ENCODE measurements at places on chromosomes 11 and 22. TPM values are rescaled to one million over a fixed set of nuclear protein-coding genes. Genes with fewer than 3 reads are reported as not detected.

DNA sequence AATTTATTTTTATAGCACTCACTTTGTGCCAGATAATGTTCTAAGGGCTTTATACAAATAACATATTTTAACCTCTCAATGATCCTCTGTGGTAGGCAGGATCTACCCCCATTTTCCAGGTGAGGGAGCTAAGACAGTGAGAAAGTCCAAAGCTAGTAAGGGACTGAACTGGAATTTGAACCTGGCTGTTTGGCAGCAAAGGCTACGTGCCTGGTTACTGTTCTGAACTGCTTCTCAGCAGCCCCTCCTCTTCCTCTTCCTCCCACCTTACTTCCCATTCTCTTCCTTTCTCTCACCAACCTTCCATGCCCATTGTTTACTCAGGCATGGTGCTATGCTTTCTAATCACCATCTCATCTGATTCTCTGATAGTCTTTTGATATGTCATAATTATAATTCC, 82.0 kb downstream of the INSC start:
- DNase-seq = no peak

DNA sequence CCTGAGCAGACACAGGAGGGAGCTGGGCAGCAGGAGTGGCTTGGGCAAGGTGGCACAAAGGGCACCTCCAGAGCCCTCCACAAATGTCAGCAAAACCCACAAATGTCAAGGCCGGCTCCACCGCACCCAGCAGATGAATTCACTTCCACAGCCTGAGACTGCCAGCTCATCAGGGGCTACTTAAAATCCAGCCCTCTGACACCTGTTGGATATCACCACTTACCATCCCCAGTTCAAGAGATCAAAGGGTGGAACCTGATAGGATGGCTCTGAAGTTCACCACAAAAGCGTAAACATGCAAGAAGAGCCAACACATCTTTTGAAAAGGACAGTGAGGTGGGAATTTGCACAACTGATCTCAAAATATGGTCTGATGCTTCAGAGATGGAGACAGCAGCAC, 168.6 kb upstream of the GRK3 start:
- DNase-seq = no peak

The RBFOX2 gene
- total RNA-seq = 278 TPM

DNA sequence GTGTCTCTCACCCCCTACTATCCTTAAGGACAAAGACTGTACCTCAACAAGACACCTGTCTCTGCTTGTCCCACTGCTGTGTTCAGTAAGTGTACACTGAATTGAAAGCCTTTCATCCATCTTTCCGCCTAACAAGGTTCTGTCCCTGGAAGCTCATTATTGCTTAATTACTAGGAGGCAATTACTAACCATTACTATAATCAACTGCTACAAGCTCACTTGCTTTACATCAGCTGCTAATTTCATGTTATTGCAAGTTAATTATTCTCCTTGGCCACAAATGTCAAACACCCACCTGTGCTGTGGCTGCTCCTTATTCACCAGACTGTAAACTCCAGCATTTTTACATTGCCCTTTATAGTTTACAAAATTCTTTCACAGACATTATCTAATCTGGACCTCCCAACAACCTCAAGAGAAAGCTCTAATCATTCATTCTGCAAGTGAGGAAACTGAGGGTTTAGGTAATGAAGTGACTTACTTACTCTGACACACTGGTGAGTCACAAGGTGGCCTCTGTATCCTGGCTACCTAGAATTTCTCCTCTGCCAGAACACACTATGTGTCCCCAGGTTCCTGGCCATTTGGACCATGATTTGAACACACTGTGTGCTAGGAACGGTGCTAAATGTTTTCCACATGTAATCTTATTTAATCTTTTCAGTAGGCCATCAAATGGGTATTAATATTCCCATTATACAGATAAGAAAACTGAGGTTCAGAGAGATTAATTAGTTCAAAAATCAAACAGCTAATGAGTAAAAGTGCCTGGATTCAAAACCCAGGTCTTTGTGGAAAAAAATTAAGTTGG, 66.7 kb downstream of the RAB30 start:
- DNase-seq = no peak

The LRRC75B gene
- 9.6 TPM for total RNA-seq

DNA sequence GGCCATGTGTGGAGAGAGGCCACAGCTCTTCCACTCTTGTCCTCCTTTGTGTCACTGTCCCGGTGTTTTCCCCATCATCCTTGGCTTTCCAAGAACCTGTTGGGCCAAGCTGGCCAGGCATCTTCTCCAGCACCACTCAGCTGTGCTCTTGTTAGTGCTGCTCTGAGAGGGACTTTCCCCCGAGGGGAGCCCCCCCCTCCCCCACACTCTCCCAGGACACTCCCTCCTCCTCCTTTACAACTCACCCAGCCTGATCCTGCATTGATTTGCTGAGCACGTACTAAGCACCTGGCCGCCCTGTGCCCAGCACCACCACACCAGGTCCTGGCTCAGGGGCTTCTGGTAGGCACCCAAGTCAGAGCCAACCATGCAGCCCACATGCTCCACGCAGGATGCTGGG, 13.2 kb downstream of the TP53AIP1 start:
- no peak for DNase-seq

DNA sequence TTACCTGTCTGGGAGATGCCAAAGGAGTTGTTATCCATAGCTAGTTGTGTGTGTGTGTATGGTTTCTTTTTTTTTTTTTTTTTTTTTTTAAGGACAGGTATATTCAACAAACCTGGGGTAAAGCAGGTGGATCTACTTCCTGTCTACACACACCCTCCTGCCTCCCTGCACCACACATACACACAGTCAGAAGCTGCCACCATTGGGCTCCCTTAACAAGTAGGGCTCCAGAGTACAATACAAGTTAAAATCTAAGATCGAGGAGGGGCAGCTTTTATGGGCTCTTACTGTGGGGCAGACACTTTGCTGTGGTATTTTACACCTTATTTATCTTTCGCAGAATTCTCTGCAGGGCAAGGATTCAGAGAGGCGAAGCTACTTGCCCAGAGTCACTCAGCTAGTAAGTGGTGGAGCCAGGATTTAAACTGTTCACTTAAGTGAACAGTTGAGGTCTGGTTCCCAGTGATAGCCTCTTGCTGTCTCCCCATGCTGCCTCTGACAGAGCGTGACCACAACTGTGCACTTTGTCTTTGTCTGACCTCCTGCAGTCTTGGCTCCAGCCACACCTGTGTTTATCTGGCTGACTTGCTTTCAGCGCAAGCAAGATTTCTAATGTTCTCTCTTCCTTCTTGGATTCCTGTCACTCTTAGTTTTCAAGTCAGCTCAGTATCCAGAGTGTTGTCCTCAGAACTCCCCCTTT, 135.0 kb downstream of the CSNK2A3 start:
- no peak for DNase-seq

GRCh38 chr11:35523331-35523768, 2.1 kb downstream of the PAMR1 start:
- DNase-seq = no peak

The OR9G4 gene
- total RNA-seq = not detected

DNA sequence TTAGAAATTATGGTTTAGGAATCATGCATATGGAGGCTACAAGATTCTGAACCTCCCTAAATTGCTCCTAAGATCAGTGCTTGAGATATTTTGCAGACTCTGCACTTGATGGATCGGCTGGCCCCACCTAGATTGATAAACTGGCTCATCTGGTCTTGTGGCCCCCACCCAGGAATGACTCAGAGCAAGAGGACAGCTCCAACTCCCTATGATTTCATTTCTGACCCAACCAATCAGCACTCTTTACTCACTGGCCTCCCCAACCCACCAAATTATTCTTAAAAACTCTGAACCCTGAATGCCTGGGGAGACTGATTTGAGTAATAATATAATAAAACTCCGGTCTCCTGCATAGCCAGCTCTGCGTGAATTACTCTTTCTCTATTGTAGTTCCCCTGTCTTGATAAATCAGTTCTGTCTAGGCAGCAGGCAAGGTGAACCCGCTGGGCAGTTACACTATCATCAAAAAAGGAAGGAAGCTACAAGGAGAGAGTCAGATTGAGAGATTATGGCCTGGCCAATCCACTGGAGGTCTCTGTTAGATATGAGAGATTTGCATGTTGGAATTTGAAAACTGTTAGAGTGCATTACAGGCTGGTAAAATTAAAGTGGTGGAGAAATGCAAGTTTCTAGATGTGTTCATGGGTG, 245.8 kb downstream of the CSNK2A3 start:
- no peak for DNase-seq

DNA sequence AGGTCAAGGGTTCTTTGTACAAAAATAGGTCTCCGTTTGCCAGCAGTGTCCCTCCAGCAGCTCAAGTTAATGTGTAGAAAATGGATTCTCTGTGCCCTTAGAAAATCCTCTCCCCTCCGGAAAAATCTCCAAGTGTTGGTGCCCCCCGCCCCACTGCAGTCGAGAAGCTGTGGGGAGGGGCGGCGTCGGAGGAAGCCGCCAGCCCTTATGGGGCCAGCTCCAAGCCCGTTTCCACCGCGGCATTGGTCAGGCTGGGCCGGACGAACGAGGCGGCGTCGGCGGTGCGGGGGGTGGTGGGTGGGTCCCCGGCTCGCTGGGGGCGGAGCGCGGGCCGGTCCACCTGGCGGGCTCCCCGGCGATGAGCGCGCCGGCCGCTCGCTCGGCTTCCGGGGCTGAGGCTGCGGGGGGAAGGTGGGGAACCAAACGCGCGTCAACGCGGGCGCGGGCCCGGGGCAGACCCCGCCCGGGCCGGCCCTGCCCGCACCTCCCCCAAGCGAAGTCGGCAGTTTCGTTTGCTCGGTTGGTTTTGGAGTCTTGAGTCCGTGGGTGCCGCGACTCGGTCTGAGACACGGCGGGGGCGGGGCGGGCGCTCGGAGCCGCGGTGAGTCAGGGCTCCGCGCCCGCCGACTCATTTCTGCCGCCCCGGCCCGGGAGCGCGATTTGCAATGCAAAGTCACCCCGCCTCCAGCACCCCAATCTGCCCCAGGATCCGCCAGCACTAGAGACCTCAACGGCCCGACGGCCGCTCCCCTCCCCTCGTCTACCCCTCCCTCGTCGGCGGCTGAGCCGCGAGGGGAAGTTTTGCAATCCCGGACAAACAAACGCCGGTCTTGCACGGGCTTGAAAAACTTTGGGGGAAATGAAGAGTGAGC, 1.4 kb downstream of the ASCL2 start:
- DNase-seq = no peak

- DNase-seq = no peak
Observed at GRCh38 chr11:17073370-17074027, 4.0 kb downstream of the RPS13 start.

GRCh38 chr11:84056653-84057376, 770.6 kb upstream of the CCDC90B start:
- peak; percentile 4 for DNase-seq

DNA sequence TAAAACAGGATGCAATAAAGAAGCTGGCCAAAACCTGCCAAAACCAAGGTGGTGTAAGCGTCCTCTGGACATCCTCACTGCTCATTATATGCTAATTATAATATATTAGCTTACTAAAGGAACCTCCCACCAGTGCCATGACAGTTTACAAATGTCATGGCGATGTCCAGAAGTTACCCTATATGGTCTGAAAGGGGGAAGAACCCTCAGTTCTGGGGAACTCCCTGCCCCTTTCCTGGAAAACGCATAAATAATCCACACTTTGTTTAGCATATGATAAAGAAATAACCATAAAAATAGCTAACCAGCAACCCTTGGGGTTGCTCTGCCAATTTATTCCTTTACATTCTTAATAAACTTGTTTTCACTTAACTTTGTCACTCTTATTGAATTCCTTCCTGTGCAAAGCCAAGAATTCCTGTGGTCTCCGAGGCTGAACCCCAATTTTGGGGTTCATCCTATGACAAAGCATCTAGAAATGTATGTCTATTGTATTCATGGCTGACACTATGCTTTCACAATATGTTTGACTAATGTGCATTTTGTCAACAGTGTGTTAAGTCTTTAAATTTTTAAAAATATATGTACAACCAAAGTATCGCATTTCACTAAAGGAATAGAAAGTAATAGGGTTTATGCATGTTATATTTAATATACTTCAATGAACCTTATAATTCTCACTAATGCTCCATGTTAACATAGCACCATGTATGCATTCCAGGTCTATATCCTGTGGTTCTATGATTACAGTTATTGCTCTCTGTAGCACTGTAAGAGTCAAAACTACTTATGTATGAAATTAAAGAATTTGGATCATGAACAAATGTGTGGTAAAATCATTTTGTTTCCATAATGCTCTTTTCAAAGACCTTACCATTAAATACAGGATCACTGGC, 25.1 kb downstream of the LGR4 start:
- DNase-seq = no peak

GRCh38 chr22:19885841-19886592, 31.3 kb upstream of the GNB1L start:
- no peak for DNase-seq

The GTF2H1 gene
- total RNA-seq = 119 TPM

The MFNG gene
- 6.7 TPM for total RNA-seq

- no peak for DNase-seq
Observed at GRCh38 chr11:22349491-22349890, 11.3 kb downstream of the SLC17A6 start.

The SHANK3 gene
- total RNA-seq = 8.1 TPM

DNA sequence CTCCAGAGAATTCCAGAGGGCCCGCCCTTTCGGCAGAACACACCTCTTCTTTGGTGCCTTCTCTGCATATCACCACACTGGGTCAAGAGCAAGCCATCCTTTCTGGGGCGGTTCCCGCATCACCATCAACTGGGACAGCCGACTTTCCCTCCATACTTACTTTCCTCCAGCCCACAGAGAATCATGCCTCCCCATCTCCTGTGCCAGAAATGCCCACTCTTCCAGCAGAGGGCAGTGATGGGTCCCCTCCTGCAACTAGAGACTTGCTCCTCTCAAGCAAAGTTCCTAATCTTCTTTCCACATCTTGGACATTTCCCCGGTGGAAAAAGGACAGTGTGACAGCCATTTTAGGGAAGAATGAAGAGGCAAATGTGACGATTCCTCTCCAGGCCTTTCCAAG, 157.7 kb downstream of the C11orf91 start:
- no peak for DNase-seq

- DNase-seq = no peak
Observed at GRCh38 chr11:19558189-19558986, 154.2 kb upstream of the NAV2 start.

DNA sequence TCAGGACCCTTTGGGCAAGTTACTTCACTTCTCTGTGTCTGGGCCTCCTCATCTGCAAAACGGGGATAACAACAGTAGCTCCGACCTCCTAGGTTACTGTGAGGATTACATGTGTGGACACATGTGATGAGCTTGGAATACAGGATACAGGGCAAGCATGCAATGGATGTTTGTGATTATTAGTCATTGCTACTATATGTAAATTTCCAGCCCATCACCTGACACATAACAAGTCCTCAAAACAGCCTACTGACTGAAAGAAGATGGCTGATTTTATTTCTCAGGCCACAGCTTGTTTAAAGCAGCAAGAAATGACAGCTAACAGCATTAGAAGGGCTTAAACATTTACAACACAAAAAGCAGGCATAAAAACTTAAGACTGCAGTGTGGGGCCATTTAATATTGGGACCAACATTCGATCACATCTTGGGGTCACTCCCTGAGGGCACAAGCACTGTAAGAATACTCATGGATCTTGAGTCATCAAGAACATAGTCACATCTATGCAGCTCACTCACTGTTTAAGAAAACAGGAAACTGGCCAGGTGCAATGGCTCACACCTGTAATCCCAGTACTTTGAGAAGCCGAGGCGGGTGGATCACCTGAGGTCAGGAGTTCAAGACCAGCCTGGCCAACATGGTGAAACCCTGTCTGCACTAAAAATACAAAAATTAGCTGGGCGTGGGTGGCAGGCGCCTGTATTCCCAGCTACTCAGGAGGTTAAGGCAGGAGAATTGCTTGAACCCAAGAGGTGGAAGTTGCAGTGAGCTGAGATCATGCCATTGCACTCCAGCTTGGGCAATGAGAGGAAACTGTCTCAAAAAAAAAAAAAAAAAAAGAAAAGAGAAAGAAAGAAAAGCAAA, 49.5 kb downstream of the ABTB2 start:
- DNase-seq = no peak
